Stimulated activated CD4-positive, alpha-beta T cell treated with anti-CD3 and anti-CD28 coated beads, Interleukin-2, amount 100 ng/mL, for 24 hours (primary cell): ENCODE measurements at places on chromosomes 7 and 10.
A peak's percentile ranks its signal among the peaks of the same experiment; 100 is the strongest.

DNA sequence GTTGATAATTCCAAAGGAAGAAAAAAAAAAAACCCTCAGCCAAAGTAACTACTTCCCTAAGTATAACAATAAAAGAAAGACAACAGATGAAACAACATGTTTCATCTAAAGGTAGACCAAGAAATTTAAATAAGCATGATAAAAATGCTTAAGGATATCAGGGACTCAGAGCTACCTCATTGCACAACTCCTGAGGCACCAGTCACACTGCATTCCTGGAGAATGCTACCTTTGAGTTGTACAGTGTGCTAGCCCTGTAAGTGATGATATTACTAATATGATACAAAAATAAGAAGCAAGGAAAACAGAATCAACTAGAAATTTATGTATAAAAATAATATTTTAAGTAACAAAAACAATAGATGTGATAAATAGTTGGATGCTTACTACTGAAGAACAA is 29.5 kb upstream of the C7orf33 start:
- DNase-seq, result no peak

GRCh38 chr10:61051344-61051743 is 107.4 kb upstream of the RHOBTB1 start:
- DNase-seq, result no peak

- no peak for DNase-seq
These were observed 239.2 kb upstream of the ZMIZ1 start for GRCh38 chr10:78829565-78829964.

- no peak for DNase-seq
These were observed 123.1 kb downstream of the NRBF2 start for GRCh38 chr10:63256009-63256773.

- DNase-seq, result no peak
These were observed 2.8 kb upstream of the SLC29A3 start for GRCh38 chr10:71316056-71316785.

- DNase-seq, result no peak
These were observed 11.8 kb downstream of the NT5C2 start for GRCh38 chr10:103181244-103181643.

DNA sequence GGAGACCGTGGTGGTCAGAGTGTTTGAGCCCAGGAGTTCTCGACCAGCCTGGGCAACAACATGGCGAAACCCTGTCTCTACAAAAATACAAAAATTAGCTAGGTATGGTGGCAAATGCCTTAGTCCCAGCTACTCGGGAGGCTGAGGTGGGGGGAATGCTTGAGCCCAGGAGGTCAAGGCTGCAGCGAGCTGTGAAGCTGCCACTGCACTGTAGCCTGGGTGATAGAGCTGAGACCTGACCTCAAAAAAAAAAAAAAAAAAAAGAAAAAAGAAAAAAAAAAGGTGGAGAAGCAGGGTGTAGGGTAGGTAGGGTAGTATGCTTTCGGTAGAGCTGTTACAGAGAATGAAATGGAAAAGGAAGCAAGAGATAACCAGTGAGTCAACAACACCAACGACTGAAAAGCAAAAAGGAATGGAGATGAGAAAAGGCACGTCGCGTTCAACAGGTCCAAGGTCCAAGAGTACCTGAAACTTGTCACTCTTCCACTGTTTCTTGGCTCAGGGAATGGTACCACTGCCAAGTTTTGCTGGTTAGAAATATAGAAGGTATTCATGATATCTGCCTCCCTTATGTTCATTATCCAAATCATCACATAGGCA is 4.3 kb upstream of the RSBN1L start:
- no peak for DNase-seq

GRCh38 chr7:112503361-112503972 is 22.7 kb downstream of the LSMEM1 start:
- DNase-seq, result no peak

DNA sequence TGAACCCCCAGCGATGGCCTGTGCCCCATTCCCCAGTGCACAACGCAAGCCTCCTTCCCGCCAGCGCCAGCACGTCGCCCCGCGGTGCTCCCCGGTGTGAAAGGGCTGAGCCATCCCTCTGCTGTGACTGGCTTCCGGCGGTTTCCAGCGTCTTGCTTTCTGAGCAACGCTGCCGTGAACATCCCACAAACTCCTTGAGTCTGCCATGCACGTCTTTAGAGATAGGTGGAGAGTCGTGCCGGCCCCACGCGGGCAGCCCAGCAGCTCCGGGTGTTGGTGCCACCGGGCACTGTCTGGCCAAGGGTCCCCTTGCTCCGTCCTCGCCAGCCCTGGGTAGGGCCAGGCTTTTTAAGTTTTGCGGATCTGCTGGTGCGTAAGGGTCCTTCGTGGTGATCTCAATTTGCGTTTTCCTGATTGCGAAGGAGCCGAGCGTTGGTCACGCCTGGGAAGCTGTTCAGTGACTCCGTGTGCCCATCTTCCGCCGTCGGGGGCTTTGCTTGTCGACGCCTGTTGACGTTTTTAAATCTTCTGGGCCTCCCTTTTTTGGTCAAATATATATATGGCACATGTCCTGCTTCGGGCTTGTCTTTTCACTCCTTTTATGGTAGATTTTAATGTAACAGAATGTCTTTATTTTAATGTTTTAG is 70.6 kb downstream of the FOXL3 start:
- peak; percentile 62 for DNase-seq

DNA sequence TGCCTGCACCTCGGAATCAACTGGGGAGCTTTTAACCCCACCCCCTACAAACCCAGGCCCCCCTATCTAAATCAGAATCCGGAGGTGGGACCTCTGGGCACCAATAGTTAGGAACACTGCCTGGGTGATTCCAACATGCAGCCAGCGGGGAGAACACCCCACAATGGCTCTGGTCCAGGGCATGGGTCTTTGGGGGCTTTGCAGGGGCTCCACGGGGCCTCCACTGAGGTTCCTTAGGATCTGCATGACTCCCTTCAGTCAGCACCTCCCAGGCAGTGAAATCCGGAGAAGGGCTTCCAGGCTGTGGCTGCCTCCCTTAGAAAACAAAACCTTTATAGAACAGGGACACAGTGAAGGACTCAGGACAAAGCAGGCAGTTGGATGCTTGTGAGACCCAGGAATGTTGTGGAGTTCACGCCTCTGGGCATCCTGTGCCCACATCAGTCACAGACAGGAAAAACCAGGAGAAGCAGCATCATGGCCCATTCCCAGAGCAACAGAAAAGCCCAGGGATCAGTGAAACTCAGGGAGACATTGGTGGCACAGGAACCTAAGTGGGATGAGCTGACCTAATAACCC is 16.5 kb upstream of the AOC1 start:
- no peak for DNase-seq

DNA sequence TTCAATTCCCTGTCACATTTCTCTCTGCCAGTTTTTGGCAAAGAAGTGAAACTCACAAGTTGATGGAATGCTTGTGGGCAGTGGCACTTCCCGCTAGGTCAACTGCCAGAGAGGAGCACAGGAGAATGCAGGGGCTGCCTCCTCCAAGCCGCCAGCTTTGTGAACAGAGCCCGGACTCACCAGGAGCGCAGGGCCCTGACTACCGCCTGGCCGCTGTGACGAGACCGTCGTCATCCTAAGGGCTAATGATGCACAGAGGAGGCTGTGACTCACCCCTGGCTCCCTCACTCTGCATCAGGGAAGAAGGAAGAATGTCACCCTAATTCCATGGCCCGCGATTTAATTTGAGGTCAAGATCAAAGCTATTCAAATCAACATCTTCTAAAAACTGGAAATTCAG is 123.9 kb downstream of the TAX1BP1 start:
- DNase-seq, result no peak

DNA sequence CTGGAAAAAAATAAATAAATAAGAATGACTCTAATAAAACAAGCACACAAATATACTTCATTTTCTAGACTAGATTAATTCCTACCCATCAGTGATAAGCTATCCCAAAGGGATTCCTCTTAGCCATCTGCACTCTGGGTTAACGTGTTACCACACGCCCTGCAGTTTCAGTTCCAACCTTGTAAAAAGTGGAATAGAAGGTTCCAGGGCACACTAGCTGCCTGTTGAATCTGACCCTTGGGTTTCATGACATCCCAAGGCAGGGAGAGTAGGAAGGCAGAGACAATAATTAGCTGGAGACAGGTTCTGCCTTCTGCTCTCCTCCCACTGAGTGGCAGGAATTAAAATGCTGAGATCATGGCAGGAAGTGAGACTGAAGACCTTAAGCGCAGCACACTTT is 33.5 kb downstream of the SLC37A3 start:
- no peak for DNase-seq
